Glutamatergic neuron (in vitro differentiated cells): ENCODE measurements at places on chromosomes 7 and 10. TPM values are rescaled to one million over a fixed set of nuclear protein-coding genes. Genes with fewer than 3 reads are reported as not detected.
A peak's percentile ranks its signal among the peaks of the same experiment; 100 is the strongest.

DNA sequence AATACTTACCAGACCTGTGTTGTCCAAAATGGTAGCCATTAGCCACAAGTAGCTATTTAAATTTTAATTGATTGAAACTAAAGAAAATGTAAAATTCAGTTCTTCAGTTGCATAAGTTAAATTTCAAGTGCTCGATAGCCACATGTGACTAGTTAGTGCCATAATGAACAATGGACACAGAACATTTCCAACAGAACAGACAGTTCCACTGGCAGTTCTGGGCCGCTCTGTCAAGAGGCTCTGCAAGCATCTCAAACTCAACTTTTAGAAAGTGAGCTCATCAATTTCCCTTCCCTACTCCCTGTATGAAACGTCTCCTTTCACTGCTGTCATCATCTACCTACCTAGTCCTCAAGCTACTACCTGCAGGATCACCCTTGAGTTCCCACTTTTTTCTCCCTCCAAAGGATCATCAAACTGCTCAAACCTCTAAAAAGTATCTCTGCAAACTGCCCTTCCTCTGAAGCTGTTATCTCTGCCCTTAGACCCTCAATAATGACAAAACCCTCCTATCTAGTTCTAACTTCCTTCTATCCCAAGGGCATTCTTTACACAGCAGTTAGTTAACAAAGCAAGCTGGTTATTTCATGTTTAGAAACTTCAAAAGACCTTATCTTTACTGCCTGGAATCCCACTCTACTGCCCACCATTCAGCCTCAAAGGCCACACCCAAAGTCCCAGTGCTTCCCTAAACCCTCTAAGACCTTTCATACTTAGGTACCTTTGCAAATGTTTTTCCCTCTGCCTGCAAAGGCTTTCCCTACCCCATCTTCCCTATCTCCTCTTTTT is 20.6 kb downstream of the SHTN1 start:
- DNase-seq: no peak

DNA sequence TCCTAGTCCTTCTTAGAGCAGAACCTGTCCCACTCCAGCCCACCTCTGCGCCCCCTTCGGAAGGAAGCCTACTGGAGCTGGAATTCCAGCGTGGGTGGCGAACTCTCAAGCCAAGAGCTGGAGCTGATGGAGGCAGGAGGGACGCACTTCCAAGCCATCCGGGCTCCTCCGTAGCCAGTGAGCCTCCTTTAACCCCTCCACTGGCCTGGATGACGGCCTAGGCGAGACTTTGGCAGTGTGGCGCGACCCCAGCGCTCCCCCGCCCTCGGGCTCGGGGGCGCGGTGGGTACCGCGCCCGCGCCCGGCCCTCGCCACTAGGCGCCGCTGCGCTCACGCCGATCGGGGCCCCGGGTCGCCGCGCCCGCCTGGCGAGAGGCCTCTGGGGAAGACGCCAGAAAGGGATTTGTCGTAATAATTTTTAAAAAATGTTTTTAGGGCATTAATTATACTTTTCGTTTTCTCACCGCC is 5.1 kb upstream of the EMX2 start:
- peak; percentile 76 for DNase-seq

DNA sequence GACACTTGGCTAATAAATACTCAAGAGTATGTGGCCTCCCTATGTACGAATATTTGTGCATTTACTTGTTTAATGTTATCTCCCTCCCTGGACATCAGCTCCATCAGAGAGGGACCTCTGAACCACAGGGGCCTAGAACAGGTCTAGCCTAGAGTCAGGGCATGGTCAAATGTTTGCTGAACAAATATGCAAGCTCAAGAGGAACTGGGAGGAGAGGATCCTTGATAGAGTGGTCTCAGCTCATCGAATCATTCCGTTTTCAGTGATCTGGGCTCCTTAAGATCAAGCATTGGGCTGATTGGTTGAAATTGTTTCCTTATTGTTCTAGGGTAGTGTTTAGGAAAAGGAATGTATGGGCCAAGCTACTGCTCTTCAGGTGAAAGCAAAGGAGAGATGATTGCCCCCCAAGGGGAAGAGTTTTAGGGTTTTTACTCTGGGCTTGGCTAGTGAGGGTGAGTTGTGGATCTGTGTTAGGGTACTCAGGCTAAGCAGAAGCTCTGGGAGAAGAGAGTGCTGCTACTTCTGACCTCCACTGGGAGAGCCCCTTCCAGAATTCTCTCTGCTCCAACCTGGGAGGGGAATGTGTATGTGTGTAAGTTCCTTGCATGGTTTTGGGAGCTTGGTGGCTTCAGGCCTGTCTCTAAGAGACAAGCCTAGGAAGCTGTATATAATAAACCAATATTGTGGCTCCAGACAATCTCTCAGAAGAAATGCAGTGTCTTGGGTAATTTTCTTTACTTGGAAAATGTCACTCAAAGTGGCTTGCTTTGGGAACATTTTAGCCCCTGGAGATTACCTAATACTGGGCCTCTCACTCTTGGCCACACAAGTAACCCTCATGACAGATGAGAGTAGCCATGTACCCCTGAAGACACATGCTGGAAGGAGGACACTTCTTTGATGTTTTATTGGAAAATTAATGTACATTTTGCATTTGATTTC is 110.0 kb downstream of the EMX2 start:
- DNase-seq: no peak

Gene TET1
- total RNA-seq: 31.6 TPM
